ENCODE measurements at places on chromosomes 7 and 10.

- no peak for DNase-seq
Measured at GRCh38 chr7:133699386-133699785, 427.8 kb upstream of the LRGUK start.

DNA sequence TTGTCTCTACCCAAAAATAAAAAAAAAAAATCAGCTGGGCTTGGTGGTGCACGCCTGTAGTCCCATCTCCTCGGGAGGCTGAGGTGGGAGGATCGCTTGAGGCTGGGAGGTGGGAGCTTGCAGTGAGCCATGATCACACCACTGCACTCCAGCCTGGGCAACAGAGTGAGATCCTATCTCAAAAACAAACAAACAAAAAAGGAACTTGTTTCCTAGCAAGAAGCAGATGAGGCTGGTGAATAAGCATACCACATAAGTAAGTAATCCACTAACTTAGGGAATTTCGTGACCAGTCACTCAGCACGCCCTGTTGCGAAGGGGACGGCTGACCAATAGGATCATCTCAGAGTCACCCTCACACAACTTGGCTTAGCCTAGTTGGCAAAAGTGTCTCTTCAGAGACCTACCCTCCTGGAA lies 64.6 kb downstream of the CUX1 start:
- DNase-seq, result no peak

GRCh38 chr7:6330657-6331056 lies 58.2 kb upstream of the CYTH3 start:
- DNase-seq, result no peak

DNA sequence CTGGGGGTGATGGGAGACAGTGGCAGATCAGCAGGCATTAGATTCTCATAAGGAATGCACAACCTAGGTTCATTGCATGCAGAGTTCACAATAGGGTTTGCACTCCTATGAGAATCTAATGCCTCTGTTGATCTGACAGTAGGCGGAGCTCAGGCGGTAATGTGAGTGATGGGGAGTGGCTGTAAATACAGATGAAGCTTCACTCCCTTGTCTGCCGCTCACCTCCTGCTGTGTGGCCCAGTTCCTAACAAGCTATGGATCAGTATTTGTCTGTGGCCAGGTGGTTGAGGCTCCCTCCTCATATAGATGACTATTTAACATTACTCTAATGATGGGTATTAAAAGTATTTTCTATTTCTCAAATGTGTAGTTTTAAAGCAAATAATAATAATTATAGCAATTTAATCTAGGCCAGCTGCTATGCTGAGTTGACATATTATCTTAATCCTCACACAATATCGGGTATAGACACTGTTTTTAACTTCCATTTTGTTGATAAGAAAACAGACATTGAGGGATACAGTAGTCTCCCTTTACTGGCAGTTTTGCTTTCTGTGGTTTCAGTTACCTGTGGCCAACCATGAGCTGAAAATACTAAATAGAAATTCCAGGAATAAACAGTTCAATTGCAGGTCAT lies 39.9 kb downstream of the KIF20B start:
- no peak for DNase-seq

DNA sequence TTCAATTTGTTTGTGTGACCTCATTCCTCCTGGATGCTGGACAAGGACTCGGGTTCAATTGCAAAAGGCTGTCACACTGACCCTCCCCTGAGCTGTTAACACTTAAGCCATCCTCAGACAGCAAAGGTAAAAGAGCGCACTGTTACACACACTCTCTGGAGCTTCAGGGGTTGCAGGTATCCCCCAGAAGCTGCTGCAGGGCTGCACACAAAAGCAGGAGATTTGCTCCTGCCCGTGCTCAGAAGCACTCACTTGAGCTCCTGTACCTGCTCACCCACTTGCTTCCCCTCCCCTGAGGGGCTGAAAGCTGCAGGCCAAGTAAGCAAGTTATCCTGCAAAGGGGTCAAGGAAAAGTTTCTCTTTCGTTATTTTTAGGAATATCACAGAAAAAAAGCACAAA lies 886.2 kb upstream of the ZWINT start:
- no peak for DNase-seq

- no peak for DNase-seq
Measured at GRCh38 chr7:121167971-121168370, 160.8 kb upstream of the WNT16 start.

Measured in NCI-H1092 treated with DMSO at 0.1 percent for 48 hours (cell line).